Head of caudate nucleus (tissue), 42 donors: ENCODE measurements at places on chromosomes 12 and 14.

GRCh38 chr12:76276499-76277151, 71.6 kb downstream of the BBS10 start:
- DNase-seq: no peak

DNA sequence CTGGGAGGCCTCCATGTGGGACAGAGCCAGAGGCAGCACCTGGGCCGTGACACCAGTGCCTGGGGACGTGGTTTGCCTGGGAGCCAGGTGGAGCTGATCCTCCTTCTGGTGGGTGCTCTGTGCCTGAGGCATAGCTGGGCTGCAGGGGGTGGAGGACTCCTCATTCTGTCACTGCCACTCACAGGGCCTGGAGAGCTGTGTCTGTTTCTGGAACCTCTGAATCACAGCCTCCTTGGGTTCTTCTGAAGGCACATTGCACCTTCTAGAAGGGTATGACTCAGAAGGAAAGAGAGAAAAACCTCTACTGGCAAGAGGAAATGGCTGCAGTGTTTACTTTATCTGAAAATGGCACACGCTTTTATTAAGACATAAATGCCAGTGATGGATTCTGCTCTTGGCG, 659.8 kb downstream of the VRK1 start:
- DNase-seq: peak; percentile 49

DNA sequence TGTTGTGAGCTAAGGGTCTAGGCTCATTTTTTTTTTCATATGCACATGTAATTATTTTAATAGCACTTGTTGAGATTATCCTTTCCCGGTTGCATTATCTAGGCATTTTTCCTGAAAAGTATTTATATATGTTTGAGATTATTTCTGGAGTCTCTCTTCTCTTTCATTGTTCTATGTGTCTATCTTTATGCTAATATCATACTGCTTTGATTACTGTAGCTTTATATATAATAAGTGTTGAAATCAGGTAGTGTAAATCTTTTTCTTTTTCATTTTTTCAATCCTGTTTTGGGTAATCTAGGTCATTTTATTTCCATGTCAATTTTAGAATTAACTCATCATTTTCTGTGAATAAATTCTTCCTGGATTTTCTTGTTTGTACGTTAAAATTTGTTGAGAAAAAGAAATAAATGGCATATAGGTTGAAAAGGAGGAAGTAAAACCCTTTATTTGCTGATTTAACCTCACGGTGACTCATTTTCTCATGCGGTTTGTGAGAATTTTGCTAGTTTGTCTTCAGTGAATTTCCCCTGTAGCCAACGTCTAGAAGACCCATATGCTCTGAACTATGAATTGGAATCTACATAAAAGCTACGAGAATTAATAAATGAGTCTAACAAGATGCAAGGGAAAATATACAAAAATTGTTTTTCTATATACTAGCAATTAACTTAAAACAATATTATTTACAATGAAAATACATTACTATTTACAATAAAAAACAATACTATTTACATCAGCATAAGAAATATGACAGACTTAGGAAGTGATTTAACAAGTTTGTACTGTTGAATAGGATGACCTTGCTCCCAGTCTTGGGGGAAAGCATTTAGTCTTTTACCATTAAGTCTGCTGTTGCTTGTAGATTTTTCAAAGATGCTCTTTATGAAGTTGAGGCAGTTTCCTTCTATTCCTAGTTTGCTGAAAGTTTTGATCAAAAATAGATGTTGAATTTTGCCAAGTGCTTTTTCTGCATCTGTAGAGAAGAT, 105.0 kb downstream of the SNAPC1 start:
- no peak for DNase-seq

- no peak for DNase-seq
Measured at GRCh38 chr14:52583544-52583943, 30.9 kb downstream of the GPR137C start.

GRCh38 chr12:48197549-48197970, 5.5 kb downstream of the OR10AD1 start:
- no peak for DNase-seq

GRCh38 chr12:13981990-13982389, 588 bp upstream of the GRIN2B start:
- no peak for DNase-seq

GRCh38 chr14:93690146-93690545, 98.1 kb downstream of the PRIMA1 start:
- no peak for DNase-seq

DNA sequence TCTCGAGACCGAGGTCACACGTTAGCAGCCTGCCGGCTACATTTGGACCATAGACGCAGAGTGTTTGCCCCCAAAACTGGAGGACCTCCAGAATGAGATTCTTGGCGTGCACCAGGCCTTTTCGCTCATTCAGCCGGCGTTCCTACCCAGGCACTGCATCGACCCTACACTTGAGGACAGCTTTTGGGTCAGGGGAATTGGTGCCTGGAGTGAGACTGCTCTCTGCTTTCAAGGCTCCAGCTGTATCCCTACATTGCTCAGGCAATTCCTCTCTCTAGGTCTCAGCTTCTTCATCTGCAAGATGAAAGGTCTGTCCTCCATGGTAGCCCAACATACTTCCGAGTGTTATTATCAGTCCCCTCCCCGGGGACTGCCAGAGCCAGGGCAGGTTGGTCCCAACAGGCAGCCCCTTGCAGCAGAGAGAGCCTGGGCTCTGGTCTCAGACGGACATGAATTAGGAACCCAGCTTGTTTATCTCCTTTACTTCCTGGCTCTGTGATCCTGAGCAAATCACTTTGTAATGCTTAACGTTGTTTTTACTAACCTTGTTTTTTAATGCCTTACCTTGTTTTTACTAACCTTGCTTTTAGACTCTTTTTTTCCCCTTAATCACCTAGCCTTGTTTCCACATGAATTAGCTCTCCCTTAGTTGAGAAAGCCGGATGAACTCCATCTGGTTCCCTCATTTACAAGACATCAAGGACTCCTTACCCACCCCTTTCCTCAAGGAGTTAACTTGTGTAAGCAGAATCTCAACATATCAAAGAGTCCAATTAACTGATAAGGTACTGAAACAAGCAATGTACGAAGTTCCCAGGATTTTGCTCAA, 892 bp downstream of the TCHP start:
- DNase-seq: no peak

GRCh38 chr14:95142208-95142607, 15.1 kb downstream of the DICER1 start:
- no peak for DNase-seq

DNA sequence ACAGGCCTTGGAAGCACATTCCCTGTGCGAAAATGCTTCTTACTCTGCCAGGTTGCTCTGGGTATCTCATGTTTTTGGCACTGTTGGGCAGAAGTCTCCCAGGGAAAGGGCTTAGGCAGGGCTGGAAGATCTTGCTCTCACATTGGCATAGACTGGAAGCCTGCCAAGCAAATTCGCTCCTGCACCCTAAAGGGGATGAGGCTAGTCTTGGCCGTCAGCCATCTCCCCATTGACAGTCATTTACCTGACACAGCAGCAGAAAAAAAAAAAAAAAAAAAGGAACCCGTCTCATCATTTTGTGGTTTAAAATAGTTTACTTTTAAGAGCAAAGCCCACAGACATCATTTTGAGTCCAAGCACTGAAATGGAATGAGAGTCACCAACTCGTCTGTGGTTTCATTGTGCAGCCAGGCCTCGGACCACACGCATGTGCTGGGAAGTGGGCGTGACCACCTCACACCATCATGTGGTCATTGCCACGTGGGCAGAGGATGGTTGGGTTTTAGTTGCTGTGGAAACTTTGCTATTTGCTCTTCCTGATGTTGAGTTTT, 84.8 kb downstream of the NRXN3 start:
- DNase-seq: no peak

DNA sequence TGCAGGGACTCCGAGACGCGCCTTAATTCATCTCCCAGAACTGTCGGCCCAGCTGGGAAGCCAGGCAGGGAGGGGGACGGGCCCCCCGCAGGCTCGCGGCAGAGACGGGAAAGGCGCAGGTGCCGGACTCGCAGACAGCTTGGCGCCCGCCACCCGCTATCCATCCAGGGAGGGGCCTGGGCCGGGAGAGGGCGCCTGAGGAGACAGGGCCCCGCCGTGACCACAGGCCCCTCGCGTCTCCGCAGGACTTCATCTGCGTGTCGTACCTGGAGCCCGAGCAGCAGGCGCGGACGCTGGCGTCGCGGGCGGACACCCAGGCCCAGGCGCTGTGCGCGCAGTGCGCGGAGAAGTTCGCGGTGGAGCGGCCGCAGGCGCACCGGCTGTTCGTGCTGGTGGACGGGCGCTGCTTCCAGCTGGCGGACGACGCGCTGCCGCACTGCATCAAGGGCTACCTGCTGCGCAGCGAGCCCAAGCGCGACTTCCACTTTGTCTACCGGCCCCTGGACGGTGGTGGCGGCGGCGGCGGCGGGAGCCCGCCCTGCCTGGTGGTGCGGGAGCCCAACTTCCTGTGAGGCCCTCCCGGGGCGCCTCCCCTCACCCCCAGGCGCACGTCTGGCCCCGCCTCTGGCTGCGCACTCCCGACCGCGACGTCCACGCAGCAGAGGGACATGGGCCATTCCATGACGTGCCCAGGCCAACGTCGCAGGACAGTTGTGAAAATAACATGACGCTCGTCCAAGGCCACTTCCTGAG, 60.6 kb downstream of the LGMN start:
- no peak for DNase-seq

DNA sequence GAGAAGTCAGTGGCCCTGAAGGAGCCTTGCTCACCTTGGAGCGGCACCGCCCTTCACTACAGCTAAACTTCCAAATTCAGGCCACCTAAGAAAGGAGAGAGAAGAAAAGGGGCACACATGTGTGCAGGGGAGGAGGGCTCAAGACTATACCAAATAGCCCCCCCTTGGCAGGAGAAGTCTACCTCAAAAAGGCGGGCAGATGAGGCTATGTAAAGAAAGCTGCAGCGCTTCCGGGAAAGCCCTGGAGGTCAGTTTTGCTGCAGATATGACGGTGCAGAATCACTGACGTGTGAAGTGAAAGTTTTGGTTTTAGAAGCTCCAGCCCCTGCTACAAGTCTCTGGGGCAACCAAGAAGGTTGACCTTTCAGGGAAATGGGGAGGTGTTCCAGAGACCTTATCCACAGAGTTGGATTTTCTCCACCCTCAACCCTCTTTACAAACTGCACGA, 48.2 kb upstream of the PNMA1 start:
- no peak for DNase-seq

- no peak for DNase-seq
Measured at GRCh38 chr12:15563663-15564062, 225.5 kb downstream of the EPS8 start.

GRCh38 chr14:51576879-51577278, 74.8 kb upstream of the FRMD6 start:
- no peak for DNase-seq

- DNase-seq: no peak
Measured at GRCh38 chr14:100972118-100972897, 68.8 kb upstream of the RTL1 start.

DNA sequence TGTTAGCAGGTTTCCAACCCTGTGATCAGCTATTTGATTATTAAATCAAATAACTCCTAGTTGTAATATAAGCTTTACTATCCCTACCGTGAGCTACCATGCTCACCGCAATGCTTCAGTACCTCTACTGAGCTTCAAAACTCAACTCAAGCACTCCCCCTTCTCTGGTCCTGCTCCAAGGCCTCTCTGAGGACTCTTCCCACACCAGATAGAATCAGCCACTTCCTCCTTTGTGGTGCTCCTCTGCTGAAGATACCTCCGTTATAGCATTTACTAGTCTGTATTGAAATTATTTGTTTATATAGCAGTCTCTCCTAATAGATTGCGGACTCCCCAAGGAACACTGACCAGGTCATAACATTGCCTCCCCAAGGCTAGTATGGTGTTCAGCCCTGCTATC, 17.5 kb downstream of the AREL1 start:
- DNase-seq: no peak

- no peak for DNase-seq
Measured at GRCh38 chr12:86349196-86349595, 93.0 kb upstream of the MGAT4C start.

GRCh38 chr12:5073853-5074252, 30.2 kb downstream of the KCNA5 start:
- no peak for DNase-seq

- no peak for DNase-seq
Measured at GRCh38 chr12:89497005-89497404, 27.6 kb downstream of the GALNT4 start.

- peak; percentile 64 for DNase-seq
Measured at GRCh38 chr12:106753526-106753925, 21.0 kb upstream of the RIC8B start.

DNA sequence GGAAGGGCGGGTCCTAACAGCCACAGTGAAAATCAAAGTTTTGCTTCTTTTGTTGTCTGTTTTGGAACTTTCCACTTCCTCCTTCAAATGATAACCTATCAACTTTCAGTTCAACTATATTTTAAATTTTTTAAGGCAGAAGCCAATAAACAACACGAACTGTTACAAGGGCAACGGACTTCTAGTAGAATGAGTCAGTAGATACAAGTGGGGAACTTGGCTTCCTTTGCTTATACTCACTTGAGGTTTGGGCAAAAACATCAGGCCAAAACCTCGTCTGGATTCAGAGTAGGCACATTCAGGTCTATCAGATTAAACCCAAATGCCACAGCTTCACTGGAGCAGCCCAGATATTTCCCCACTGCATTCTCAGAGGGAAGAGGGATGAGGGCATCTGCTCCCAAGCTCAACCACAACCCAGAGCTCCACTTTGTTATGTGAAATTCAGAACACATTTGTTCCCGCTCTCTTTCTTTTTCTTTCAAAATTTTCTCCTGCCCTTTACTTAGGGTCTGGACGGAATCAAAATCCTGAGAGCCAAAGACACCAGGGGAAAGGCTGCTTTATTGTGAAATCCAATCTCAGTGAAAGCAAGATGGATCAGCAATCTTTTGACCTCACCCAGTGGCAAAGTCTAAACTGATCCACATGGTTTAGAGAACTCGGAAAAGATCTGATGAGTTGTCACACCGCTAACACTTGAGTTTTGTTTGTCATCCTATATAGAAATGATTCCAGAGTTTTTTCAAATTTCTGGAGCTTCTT, 152.5 kb upstream of the BTG1 start:
- no peak for DNase-seq

- no peak for DNase-seq
Measured at GRCh38 chr14:65356327-65356836, 56.1 kb upstream of the FUT8 start.

GRCh38 chr14:65425885-65426284, 13.4 kb downstream of the FUT8 start:
- DNase-seq: no peak

GRCh38 chr12:49092086-49092815, 2.4 kb downstream of the DHH start:
- DNase-seq: peak; percentile 68

DNA sequence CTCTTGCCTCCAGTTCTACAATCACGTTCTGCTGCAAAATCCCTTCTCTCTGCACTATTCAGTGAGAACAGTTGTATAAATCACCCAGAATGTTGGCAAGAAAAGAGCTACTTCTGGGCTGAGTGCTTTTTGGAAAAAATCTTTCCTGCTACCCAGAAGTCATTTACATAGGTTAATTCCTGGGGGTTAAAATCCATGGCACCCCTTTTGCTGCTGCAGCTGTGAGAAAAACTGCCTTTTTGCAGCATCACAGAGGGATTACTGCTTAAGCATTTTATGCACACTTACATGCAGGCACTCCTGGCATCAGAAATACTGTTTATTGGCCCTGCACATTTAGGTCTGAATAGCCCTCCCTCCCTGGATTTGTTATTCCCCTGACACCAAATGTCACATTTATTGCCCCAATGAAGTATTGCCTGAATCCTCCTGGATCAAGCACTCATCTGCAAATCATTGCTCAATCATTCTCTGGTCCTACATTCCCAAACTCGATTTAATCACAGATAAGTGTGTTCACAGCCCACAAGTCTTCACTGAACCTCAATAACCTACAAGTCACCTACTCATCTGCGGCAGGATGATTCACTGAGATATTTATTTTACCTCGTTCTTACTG, 43.1 kb upstream of the CCDC196 start:
- peak; percentile 9 for DNase-seq
